ENCODE measurements at places on chromosomes 1 and 21.

DNA sequence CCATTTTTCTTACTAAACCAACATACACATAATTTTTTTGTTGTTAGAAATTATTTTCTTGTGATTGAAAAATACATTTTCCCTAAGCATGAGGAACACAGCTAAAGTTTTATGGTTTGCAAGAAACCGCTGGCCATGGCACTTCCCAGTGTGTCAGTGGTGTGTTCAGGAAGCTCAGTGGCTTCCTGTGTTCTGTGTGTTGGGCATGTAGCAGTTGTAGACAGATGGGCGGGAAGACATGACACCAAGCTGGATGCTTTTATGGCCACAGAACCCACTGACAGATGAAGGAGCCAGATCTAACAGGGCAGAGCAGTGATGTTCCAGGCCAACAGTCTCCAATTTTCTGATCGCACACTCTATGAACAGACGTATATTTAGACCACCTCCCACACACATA is 119.8 kb downstream of the GALNT2 start:
- no peak for DNase-seq

- DNase-seq, result no peak
Observed at GRCh38 chr1:89490389-89490788, 34.2 kb upstream of the LRRC8B start.

GRCh38 chr1:31191281-31191680 is 48.4 kb downstream of the NKAIN1 start:
- no peak for DNase-seq

- DNase-seq, result no peak
Observed at GRCh38 chr1:94215955-94216354, 21.4 kb downstream of the ARHGAP29 start.

DNA sequence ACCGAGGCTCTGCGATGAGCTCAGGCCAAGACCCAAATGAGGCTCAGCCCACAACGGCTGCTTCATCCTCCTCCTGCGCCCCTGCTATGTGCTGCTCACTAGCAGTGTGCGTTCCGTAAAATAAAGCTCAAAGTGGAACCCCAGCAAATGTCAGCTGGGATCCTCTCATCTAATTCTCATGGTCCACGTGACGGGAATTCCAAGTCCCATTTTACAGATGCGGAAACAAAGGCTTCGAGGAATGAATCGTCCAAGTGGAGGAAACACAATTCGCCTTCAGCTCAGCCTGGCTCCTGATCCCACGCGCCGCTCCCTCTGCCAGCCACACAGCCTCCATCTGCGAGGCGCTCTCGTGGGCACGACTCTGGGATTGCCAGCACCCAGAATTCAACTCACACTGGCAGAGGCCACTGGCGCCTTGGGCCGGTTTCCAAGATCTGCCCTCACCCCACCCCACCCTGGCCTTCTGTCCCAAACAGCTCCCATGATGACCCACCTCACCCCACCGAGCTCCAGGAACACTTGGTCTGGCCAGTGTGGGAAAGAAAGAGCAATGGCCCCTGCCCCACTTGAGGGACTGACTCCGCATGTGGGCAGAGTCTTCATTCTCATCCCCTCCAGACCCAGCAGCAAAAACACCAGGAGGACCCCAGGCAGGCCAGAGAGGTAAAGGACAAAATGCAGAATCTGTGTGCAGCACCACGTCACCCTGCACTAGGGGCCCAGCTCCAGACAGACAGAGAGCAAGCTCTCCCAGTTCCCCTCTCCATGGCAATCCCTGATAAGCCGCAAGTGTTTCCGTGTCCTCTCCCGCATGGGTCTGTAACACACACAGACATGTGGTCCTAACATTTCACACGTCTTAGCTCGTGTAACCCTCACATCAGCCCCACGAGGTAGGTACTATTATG is 10.5 kb downstream of the CASZ1 start:
- DNase-seq, result no peak

- no peak for DNase-seq
Observed at GRCh38 chr1:179776831-179777230, 33.7 kb downstream of the FAM163A start.

DNA sequence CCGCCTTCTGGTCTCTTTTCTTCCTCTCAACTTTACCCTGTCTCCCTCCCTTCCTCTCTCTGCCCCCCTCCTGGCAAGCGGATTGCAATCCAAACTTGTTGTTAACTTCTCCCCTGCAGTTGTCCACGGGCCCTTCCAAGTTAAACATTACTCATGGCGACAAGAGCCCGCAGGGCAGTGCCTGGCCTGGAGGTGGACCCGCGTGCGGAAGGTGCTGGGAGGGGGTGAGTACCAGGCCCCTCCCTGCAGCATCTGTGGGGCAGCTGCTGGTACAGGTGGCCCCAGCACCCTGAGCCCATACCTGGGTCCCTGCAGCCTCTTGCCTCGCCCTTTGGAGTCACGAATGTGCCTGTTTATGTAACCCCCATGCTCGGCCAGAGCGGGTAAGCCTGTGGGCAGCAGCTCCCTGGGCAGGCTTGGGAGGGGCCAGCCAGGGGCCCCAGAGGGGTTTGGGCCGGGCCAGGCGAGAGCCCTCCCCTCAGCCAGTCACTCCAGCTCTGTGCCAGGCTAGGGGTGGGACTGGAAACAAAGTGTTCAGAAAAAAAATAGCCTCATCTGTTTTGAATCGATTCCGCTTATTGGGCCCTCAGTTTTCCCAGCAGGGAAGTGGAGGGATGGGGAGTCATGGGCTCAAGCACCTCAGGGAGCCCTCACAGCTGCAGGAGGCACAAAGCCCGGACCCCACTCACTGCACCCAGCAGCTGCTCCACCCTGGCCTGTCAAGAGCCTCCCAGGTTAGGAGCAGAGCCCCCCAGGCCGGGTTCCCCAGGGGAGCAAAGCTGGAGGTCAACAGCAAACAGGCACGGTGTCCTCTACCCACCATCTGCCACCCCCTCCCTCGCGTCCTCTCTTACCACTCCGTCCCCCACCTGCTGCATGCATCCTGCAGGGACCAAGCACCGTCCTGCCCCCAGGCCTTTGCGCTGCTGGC is 14.0 kb upstream of the FAAP20 start:
- no peak for DNase-seq

GRCh38 chr1:211893260-211893659 is 62.7 kb upstream of the LPGAT1 start:
- no peak for DNase-seq

GRCh38 chr1:59601811-59602210 is 212.9 kb upstream of the HOOK1 start:
- no peak for DNase-seq

DNA sequence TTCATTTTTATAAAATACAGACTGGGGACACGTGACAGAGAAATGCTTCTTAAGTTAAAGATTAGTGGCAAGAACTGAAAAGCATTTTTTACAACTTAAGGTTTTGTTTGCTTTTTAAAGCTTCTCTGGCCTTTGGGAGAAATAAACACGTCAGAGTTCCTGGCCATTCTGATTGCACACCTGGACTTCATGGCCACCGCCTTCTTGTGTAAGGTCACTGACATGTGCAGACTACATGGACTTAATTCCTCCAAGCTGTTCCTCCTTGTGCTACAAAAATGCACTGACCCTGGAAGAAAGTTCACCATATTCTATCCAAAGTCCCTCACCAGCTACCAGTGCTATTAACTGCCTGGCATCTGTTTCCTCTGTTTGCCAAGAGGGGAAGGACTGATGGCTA is 56.1 kb downstream of the GADD45A start:
- DNase-seq, result no peak
